ENCODE measurements at places on chromosomes 1 and 21.

GRCh38 chr1:110484801-110485200 is 33.9 kb downstream of the PROK1 start:
- DNase-seq = no peak

DNA sequence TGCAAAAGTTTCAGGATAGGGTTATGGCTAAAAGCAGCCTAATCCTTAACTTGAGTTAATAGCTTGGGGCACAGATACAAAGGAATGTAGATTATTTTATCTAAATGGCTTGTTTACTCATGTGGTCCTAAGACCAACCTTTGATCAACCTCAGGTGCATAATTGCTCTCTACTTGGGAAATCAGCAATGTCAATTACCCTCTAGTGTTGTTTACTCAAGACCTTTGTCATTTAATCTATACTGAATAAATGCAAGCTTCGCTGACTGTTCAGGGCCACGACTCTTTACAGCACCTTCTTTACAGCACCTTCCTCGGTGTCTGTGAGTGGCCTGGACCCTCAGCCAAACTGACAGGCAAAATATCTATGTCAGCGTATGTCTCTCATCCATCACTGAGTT is 217.5 kb upstream of the MAP1LC3C start:
- DNase-seq = no peak

GRCh38 chr1:205715628-205716027 is 34.4 kb downstream of the NUCKS1 start:
- DNase-seq = no peak

GRCh38 chr1:68121536-68121935 is 71.1 kb upstream of the DIRAS3 start:
- DNase-seq = no peak

All from endothelial cell (in vitro differentiated cells).